ENCODE measurements at places on chromosomes 16 and 17.

DNA sequence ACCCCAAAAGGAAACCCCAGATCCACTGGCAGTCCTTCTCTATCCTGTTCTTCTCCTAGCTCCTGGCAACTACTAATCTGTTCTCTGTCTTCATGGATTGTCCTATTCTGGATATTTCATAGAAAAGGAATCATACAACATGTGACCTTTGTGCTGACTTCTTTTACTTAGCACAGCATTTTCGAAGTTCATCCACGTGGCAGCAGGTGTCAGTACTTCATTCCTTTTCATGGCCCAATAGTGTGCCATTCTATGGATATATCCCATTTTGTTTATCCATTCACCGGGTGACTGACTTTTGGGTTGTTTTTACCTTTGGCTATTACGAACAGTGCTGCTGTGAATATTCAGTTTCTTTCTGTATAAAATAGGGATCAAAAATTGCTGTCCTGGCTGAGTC, 10.4 kb upstream of the FA2H start:
- no peak for DNase-seq

DNA sequence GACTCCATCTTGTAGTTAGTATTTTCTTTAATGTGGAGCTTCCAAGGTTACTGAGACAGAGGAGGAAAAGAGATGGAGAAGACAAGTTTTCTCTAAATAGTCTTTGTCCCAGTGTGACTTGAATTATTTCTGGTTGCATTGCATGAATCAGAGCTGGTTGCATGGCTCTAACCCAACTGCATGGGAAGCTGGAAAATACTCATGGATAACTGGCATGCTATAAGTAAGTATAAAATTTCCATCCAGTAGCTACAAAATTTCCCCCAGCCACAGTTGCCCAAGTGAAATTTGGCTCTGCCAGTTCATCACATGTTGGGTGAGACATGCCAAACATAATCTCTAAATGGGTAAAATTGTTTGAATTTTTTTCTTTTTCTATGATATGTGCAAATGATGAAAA, 1161.5 kb downstream of the CDH11 start:
- DNase-seq = no peak

- DNase-seq = no peak
Observed at GRCh38 chr17:79802736-79803420, 6.0 kb upstream of the CBX8 start.

GRCh38 chr17:67358612-67359011, 7.8 kb downstream of the PSMD12 start:
- no peak for DNase-seq

GRCh38 chr17:76659928-76660655, 16.5 kb upstream of the ST6GALNAC1 start:
- no peak for DNase-seq

- peak; percentile 94 for DNase-seq
Observed at GRCh38 chr17:19977293-19978208, at the start of gene AKAP10. AKAP10 (minus strand) TSS chr17:19977828; CDS start chr17:19977679, 149 bp downstream.

GRCh38 chr16:77882358-77882757, 94.0 kb downstream of the VAT1L start:
- no peak for DNase-seq

DNA sequence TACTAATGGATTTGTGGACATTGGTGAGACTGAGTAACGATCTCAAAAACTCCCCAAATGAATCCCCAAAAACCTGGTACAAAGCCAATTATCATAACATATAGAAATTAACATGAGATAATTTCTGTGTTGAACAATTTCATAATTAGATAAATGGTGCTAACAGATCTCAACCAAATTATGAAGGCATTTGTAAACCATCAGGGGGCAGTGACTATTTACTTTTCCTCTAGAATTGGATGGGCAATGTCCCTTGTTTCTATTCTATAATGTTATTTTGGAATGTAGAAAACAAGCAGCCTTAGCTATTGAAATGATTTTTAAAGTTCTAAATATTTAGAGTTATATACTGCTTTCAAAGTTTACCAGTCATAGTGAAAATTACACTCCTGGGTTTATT, 57.8 kb downstream of the MYH10 start:
- DNase-seq = no peak

- peak; percentile 11 for DNase-seq
Observed at GRCh38 chr16:87278191-87279093, 38.8 kb downstream of the C16orf95 start.

- no peak for DNase-seq
Observed at GRCh38 chr16:19698480-19699465, 19.3 kb downstream of the KNOP1 start.

- DNase-seq = no peak
Observed at GRCh38 chr17:58536542-58536941, 22.1 kb upstream of the MTMR4 start.

- no peak for DNase-seq
Observed at GRCh38 chr17:57808882-57809281, 41.0 kb downstream of the MRPS23 start.

DNA sequence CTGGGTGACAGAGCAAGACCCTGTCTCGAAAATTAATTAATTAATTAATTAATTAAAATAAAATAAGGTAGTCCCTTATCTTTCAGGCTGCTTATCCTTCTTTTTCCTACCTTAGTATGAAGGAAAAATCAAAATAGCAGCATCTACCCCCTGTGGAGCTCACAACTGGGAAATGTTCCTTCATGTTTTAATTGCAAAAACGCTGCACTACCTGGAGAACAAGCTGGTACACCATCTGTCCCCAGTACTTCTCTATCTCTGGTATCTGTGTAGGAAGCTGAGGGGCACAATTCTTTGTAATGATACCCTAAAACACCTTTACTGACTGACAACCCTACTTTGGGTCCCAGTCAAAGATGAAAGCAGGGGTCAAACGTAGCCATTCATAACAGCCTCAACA, 55.1 kb upstream of the MNT start:
- DNase-seq = no peak

DNA sequence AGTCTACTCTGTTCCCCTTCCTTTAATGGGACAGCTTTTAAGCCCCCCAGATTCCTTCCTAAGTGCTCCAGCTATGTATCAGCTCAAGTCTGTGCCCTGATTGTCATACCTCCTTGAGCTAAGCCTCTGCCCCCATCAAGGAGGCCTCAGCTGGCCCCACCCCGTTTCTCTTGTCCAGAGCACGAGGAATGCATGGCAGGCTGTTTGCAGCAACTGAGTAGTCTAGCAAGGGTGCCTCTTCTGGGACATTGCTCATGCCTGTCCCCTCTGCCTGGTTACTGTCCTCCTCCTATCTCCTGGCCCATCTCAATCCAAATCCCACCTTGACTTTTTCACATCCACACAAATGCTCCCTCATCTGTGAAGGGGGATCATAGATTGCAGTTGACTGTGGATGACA, 27.8 kb upstream of the TMEM220 start:
- DNase-seq = no peak

- DNase-seq = no peak
Observed at GRCh38 chr16:50884066-50884860, 142.4 kb downstream of the CYLD start.

GRCh38 chr16:66714654-66715307, 18.2 kb upstream of the CMTM4 start:
- DNase-seq = no peak

- no peak for DNase-seq
Observed at GRCh38 chr17:57366177-57366557, 109.8 kb downstream of the MSI2 start.

GRCh38 chr16:11539641-11540050, 47.1 kb downstream of the LITAF start:
- no peak for DNase-seq

DNA sequence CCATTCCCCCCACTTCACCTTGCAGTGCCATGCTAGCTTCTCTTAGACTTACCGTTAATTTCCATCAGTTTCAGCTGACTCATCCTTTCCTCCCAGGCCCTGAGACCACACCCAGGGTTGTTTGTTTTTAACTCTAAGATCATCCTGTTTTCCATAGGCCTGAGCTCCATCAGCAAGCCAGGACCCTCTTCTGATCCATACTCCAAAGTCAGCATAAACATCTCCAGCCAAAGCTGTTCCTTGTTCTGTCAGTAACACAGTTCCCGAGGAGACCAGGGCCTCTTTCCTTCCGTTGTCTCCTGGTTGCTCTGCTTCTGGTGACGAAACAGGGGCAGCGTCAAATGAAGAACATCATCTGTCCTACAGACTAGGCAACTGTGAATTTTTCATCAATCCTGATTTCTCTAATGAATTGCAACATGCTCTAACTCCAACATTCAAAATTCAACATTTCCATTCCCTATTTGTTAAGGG, 83.8 kb upstream of the HNF1B start:
- no peak for DNase-seq

GRCh38 chr17:83057793-83058265, 21.6 kb upstream of the METRNL start:
- no peak for DNase-seq

DNA sequence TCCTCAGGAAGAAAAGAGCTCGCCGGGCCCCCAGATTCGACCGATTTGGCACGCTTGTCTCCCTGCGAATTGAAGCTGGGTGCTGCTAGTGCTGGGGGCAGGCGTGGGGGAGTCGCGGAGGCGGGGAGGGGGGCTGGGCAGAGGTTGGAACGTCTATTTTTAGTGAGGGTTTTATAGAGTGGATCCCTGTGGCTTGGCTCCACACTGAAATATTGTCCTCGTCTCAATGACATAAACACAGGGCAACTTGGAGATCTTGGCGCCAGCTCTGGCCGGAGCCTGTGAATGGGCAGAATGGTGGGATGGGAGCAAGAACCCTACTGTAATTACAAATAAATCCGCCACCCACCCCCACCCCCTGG, 15.7 kb upstream of the NOG start:
- no peak for DNase-seq

GRCh38 chr16:88003316-88003715, 52.1 kb downstream of the BANP start:
- no peak for DNase-seq

DNA sequence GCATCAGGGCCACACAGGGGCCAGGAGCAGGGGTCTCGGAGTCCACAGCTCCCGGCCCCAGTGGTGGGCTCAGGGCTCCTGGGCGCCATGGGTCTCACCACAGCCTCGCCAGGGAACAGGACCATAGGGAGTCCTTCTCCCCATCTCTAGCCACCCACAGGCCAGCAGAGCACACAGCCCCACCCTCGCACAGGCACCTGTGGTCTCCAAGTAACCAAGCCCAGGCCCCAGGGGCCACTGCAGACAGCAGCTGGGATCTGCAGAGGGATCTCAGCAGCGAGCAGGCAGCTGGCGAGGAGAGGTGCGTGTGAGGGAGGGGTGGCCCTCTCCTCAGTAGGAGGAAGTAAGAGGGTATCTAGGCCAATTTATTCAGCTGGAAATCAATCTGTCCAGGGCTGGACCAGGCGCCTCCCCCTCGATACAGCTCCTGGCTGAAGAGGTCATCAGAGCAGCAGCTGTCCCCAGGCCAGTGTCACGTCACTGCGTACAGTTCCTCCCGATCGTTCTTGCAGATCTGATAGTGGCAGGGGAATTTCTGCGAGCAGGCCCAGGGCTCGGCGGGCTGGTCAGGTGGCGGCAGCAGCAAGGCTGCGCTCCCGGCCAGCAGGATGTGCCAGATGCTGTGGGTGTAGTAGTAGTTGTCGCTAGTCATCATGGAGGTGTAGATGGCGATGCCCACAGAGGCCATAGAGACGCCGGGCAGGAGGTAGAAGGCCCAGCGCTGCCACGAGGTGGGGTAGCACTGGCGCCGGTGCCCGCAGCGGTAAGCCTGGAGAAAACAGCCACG, 1.4 kb upstream of the MRPL28 start:
- no peak for DNase-seq

- no peak for DNase-seq
Observed at GRCh38 chr17:73952082-73952479, 251.4 kb upstream of the RPL38 start.

DNA sequence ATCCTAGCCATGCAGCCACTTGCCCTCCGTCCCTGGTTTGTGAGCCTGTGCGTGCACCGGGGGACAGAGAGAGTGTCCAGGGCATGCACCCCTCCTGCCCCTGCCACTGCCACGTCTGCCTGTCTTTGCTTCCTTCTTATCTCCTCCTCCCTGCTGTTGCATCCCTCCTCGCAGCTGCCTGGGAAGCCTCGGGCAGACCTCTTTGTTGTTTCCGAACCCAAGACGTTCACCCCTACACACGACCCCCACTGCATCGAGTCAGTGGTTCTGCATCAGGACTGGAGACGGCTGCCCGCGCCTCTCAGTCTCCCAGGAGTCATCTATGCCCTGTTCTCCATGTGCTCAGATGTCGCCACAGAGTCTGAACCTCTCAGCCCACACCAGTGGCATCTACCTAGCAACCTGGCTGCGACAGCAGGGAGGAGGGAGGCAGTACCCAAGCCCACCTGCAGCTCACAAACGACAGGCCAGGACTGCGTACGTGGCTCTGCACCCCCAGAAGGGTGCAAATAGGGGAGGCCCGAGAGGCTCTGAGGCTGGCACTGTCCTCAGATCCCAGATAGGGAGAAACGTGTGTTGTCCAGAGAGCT, 5.2 kb downstream of the TIMP2 start:
- no peak for DNase-seq

DNA sequence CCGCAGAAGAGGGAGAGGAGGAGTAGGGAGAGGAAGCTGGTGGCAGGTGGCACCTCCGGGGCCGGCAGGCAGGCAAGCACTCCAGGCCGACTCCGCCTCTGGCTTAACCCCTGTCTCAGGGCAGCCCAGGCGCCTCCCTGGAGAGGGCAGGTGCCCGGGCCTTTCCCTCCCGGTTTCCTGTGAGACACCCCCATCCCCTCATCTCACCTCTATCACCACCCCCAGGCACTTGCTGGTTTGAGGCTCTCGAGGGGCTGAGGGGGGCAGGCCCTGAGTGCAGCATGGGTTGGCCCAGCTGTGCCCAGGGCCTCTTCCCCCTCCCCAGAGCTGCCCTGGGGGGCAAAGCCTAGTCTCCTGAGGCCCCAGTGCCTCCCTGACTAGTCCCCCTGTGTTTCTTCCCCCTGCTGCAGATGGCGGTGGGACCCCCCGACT, 6.0 kb downstream of the DOC2A start:
- no peak for DNase-seq

DNA sequence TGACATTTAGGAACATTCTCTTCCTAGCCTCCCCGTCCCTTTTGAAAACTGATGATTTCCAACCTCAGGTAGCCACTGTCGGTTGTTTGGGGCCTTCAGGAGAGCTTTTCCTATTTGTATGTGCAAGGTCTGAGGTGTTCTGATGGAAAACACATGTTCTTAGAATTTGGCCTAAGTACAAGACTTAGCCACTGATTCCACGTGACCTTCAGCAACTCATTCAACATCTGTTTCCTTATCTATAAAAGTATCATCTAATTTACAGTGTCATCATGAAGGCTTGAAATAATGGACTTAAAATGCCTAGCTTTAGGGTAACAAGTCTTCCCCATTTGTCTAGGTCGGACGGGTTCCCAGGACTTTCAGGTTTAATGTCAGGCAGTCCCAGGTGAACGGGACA, 259.3 kb downstream of the SOX9 start:
- DNase-seq = no peak

Data from activated CD8-positive, alpha-beta memory T cell treated with anti-CD3 and anti-CD28 coated beads for 48 hours (primary cell).